ENCODE measurements at places on chromosomes 3 and 15.

DNA sequence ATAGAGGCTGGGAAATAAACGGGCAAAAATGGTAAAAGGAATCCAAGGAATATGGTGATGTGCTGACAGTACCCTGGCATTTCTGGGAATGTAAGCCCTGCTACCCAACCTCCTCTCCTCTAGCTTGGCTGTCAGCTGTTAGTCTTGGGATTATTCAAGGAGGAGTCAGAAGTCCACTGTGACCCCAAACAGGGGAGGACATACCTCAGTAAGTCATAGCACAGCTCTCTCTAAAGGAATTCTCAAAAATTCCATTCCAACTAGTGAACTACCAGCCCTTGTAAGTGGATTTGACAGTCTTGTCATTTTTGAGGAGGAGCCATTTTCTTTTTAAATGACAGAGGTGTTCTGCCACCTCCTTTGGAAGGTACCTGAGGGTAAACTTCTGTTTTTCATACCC is 207.5 kb downstream of the PDCD6IP start:
- no peak for DNase-seq

GRCh38 chr15:69462030-69462492 is 9.4 kb downstream of the RPLP1 start:
- DNase-seq = no peak

DNA sequence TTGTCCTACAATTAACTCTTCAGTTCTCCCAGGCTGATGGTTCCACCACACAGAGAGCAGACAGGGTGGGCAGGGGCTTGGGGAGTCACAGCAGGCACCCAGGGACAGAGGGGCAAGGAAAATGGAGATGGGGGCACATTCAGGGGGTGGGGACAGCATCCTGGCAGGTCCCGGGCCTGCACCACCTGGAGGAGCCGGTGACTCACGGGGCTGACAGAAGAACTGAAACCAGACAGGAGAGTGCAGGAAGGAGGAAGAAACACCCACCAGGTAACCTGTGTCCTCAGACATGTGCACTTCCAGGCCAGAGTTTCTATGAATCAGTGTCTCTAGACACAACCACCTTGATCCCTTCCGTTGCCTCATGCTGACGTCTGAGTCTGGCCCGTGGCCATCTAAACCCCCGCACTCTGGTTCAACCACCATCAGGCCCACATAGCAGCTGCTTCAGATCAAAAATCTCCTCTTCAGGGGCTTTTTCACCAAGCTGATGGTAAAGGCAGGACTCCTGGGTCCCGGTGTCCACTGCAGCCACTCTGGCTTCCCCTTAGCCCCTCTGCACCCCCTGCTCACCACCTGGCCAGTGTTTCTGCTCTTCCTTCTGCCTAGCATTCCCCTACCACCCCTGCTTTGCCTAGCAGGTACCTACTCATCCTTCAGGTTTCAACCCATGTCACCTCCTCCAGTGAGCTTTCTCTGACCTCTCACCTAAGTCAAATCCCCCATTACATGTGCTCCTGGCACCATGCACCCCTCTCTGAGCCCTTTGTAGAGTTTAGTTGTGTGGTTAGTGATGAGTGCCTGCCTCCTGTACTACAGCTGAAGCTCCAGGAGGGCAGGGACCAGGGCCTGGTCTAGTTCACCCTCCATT is 16.5 kb upstream of the CYP11A1 start:
- DNase-seq = no peak

DNA sequence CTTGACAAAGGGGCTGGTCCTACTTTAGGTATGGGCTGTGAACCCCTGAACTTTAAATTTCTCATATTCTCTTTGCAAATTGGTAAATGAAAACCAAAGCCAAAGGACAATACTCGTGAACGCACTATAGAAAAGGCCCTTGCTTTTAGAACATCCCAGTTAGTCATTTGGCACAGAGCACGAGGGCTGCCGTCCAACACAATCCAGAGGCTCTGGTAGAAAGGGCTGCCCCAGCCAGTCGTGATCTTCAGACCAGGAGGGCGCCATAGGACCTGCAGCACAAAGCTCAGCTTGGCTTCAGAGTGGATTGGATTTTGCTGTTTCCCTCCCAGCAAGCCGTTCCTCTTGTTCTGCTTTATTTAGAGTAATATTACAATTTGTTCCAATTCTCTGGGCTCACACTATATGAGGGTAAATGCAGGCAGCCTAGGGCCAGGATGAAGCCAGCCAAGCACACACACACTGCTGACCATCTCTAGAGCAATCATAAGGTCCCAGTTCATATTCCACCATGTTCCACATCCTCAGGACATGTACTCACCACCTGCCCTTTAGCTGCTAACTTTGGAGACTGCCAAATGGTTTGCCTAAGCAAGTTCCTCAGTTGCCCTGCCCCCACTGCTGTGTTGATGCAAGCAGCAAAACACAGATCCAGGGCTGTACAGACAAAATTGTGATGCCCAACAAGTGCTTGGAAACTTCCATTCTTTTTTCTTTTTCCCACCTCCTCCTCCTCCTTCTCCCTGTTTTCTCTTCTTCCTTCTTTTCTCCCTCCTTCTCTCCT is 6.0 kb upstream of the BFSP2 start:
- no peak for DNase-seq

GRCh38 chr3:44948239-44948638 is 27.7 kb downstream of the ZDHHC3 start:
- DNase-seq = no peak

Data from retina (tissue), 1 donor.